ENCODE measurements at places on chromosomes 7 and 10.

- no peak for DNase-seq
Observed at GRCh38 chr7:28984217-28984616, 26.1 kb upstream of the TRIL start.

GRCh38 chr7:107744345-107744750 is 406 bp downstream of the CBLL1 start:
- DNase-seq = no peak

GRCh38 chr7:4724648-4725013 is 42.5 kb downstream of the FOXK1 start:
- no peak for DNase-seq

DNA sequence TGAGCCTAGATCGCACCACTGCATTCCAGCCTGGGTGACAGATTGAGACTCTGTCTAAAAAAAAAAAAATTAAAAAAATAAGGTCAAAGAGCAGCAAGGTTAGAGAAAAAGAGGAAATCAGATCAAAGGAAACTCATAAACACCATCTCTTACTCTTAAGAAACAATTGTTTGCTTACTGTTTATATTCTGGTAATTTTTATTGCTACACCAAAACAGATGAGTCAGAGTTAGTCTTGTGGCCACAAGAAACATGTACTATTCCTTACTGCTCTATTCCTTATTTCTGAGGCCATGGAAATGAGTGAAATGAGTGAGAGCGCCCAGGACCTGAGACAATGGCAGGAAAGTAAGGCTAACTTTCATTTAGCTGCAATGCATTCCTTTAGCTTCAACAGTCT is 387.3 kb downstream of the HPSE2 start:
- no peak for DNase-seq

GRCh38 chr10:89242345-89242684 is 9.3 kb downstream of the LIPA start:
- no peak for DNase-seq

DNA sequence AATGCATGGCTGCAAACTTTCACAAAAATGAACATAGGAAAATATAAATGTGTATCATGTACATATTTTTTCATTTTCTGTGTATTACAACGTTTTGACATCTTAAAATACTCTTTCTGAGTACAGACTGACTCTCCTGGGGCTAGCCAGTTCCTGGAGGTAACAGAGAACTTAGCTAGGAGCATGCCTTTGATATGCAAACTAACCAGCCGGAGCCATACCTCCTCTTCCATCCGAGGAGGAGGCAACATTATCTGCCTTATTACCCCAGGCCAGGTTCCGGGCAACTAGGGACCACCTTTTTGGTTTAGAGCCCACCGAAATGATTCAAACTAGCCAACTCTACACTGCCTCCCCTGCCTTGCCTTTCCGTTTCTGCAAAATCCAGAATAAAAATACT is 33.7 kb upstream of the HECW1 start:
- DNase-seq = no peak

DNA sequence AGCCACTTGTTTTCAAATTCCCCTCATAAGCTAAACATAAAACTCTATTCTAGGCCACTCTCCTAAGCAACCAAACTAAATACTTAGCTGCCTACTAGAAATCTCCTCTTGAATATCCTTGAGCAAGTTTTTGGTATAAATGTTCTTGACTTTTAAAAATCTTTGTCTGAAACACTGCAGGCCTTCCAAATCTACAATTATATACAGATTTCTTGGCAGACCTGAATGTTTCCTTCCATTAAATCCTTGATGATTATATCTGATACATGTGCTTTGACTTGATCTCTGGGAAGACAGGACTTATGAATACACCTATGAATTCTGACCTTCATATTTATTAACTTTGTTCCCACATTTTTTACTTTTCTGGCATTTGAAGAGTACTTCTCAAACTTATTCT is 314.5 kb downstream of the CACNA2D1 start:
- DNase-seq = no peak

- no peak for DNase-seq
Observed at GRCh38 chr10:23047201-23048050, 48.0 kb upstream of the MSRB2 start.

DNA sequence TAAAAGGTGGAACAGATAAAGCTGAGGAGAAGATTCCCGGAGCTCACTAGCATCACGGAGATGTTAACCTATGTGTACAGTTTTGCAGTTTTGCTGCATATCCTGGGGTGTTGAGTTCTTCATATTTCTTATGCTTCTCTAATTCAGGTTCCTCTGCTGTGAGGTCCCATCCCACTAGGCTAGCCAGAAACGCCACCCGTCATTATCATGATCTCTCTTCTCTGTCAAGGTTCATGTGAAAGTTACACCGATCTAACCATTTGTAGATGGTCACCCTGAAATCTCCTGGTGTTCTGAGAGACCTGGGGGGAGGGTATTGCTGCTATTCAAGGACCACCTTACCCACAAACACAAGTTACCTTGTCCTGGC is 136.3 kb downstream of the CCDC71L start:
- no peak for DNase-seq

DNA sequence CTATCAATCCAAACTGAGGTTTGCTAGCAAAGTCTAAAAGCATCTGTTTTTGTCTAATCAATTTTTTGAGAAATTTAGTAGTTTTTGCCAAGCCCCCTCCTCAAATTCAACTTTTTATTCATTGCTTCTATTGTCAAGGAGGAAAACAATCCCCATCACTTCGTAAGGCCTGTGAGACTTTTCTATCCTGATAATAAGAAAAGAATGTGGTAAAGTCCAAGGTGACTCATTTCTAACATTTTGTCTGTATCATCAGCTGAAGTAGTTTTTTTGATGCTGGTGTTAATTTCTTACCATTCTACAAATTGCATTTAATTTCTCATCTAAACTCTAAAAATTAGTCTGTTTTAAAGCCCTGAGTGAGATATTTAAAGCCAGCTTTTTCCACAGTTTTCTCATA is 11.7 kb downstream of the ANK3 start:
- DNase-seq = no peak

DNA sequence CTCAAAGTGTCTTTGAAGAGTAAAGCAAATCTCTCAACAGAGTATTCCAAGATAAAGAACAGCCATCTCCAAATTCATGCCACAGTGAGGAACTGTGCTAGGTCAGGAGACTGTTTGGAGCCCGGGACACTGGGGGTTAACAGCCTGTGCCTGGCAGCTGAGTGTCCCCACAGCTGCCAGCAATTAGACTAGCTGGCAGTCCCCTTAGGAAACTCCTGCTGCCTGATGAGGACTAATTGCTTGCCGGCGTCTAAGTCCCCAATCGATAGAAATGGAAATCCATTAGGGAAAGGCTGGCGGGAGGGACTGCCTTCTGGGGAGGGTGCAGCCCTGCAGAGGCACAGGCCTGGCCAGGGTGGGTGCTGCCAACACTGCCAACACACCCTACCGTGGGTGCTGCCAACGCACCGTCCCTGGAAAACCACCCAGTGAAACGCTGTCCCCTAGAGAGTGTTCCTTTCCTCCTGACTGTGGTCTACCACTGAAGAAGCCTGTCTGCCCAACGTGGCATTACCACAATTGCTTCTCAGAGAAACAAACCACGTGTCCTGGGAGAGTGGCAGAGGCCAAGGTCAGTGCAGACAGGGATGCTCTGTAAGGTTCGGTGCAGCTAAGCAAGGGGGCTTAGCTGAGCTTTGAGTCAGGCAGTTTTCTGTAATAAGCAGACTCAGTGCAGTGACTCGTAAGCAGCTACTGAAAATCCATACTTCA is 60.8 kb downstream of the XRCC2 start:
- DNase-seq = no peak

GRCh38 chr7:157480371-157481050 is 143.7 kb downstream of the DNAJB6 start:
- no peak for DNase-seq

GRCh38 chr7:23205577-23205908 is 23.7 kb downstream of the NUP42 start:
- DNase-seq = no peak

DNA sequence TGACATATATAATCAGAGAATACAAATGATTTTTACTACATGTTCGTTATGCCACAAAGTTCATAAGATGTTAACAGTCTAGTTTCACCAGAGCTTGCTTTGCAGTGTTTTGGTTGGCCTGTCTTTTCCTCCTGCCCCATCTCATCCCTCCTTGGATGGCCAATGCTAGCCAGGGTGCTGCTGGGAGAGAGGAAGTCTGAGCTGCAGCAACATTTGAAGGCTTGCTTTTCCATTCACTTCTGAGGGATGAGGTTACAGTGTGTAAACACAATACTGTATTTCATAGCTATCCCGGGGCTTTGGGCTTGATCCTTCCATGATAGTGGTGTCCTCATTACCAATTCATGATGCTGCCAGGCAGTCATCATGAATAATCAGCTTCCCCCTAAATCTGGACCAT is 170.5 kb downstream of the RAB11FIP2 start:
- no peak for DNase-seq

DNA sequence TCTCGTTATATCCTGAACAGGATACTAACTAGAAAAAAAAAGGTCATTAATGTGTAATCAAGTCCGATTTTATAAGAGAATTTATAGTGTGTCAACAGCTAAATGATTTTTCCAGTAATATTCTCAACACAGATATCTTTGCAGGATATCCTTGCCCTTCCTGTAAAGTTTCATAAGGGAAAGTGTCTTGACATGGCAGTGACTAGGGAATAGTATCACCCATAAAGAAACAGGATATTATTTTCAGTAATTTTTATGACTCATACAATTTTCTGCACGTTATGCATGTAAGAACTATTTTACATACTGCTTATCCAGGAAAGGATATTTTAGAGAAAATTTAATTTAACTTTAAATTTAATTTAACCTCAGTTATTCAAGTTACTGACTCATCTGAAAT is 19.5 kb upstream of the PNLIP start:
- no peak for DNase-seq

GRCh38 chr10:70672165-70673042 is at the start of gene ADAMTS14:
TSS of gene ADAMTS14 (plus strand) at chr10:70672506. CDS start at chr10:70672803, 297 bp downstream.
- DNase-seq = no peak

DNA sequence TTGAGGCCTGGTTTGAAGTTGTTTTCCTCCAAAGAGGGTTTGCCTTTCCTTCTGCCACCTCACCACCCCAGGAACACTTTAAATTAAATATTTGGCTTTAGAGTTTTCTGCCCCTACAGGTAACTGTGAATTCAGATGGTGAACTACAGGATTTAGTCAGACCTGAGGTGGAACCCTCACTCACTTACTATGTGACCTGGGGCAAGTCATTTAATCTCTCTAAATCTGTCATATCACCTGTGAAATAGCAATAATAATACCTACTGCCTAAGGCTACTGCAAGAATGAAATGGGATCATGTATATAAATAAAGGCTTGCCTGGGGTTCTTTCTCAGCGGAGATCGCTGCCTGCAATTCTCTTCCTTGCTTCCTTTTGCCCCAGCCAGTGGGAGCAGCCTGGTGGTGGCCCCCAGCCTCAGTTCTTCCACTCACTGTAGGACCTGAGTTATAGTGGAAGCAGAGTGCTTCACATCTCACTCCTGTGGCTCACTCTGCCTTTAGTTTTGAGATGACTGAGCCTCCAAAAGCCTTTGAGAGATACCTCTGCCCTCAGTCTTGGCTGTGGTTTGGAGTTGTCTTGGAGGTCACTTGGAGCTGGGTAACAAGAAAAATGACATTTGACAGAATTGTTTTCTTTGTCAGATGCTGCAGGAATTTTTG is 6.1 kb upstream of the ANKRD2 start:
- no peak for DNase-seq

DNA sequence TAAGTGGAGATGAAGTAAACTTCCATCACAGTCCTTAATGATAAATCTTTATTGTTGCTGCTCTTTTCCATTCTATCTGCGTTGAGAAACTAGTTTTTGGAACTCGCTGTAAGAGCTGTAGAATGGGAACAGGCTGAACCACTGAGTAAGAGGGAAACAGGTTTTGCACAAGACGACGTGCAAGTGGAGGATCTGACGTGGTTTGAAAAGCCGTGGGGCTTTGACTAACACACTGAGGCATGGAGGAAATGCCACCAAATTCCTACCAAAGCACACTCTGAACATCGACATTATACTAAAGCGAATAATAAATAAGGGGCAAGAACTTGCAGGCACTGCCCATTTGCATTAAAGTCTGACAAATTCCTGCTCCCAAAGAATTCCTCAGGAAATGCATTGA is 160.6 kb downstream of the KLF6 start:
- DNase-seq = no peak

- DNase-seq = no peak
Observed at GRCh38 chr7:22579961-22580360, 80.0 kb upstream of the STEAP1B start.

DNA sequence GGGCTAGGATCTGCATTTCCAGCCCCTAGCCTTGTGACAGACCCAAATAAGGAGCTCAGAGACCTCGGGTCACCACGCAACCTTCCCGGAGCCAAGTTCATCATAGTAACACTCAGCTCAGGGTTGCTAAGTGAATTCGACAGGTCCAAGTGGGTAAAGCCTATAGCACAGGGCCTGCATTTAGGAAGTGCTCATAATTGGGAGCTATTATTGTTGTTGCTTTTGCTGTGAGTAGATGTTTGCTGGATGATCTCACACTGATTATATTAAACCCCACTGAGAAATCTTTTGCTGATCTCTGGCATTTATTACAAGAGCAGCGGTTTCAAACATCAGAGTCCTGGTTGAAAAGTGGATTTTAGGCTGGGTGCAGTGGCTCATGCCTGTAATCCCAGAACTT is 20.3 kb upstream of the SAR1A start:
- DNase-seq = no peak

DNA sequence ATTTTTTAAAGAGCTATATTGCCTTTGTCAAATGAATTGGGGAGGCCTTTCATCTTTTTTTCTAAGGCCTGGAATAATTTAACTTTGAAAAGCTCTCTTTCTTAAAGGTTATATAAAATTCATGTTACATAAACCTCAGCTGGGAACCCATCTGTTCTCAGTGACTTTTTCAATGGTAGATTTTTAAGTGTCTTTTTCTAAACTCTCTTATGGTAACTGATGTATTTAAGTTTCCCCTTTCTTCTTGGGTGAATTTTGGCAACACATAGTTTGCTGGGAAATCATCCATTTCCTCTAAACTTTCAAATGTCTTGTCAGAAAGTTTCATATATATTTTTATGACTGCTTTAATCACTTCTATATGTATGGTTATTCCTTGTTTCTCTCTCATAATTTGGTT is 362.2 kb upstream of the KLF6 start:
- no peak for DNase-seq

- DNase-seq = no peak
Observed at GRCh38 chr10:31135171-31135570, 103.5 kb upstream of the ZNF438 start.

GRCh38 chr7:107194052-107194451 is 25.2 kb downstream of the HBP1 start:
- no peak for DNase-seq

DNA sequence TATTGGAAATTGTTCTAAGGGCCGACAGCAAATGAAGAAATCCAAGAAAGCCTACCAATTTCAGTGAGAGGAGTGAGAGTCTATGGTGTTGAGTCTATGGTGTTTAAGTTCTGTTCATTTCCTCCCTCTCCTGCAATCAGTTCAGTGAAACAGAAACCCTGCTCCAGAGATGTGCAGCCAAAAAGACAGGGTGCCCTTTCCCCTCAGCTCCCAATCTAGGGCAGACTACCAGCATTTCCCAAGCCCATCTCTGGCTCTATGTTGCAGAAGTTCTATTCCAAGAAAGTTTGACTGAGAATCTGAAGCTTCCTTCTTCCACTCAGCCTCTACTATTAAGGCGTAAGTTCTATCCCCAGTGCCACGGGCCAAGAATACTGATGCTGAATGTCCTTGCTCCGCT is 18.5 kb upstream of the ALOX5 start:
- no peak for DNase-seq
